ENCODE measurements at places on chromosomes 13 and 19. TPM values are rescaled to one million over a fixed set of nuclear protein-coding genes. Genes with fewer than 3 reads are reported as not detected.

HSD17B14 gene
- total RNA-seq: 8.2 TPM

ZNF8 gene
- 10.4 TPM for total RNA-seq

UGGT2 gene
- total RNA-seq: 36.2 TPM

CLEC17A gene
- total RNA-seq: 0.09 TPM

Measured in astrocyte (in vitro differentiated cells and primary cell).